Naive thymus-derived CD4-positive, alpha-beta T cell (primary cell): ENCODE measurements at places on chromosomes 3 and 15.

DNA sequence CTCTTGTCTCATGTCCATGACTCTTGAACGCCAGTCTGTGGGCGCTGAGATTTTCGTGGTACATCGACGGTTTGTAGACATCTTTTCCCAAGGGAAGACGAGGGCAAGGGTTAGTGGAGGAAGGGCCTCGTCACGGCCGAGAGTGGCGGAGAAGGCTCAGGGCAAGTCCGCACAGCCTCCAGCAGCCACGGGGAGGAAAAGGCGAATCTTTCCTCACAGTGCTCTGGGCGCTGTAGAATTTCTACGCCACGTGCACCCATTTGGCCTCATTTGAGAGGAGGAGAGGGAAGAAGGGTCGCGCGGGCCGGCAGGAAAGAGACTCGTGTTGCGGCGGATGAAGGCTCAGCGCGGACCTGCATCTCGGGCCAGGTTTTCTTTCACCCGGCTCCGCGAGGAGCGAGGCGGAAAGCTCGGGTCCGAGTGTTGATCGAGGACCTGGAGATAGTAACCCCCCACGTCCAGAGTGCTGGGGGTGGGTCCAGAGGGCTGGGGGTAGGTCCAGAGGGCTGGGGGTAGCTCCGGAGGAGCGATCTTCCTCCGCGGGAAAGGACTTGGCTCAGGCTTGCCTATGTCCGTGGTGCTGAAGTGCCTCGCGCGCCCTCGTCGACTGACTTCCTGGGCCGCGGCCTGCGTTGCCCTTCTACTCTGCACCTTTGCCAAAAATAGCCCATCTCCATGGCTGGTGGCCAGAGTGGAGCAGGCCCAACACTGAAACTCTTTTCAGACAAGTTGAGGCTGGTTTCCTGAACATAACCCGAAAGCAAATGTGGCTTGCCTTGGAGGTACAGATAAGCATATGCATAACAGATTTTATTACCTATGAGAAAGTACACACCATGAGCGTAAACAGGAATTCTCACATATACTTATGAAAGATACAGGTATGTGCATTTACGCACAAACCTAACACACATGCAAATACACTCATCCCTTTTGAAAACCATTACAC, 1.1 kb downstream of the SLC35G2 start:
- DNase-seq, result peak; percentile 34

DNA sequence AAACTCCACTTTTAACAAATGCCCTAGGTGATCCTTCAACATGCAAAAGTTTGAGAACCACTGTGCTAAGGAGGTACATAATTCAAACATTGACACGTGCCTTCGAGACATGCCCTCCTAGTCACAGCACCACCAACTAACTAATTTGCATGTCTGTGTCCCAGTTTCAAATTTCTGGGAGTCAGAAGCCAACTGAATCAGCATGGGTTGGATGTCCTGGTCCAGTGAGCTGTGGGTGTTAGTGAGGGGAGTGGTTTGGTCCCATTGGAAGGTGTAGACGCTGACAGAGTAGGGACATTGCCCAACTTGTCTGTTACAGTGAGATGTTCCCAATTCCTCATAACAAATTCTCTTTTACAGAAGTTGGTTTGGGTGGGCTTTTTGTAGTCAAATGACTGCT, 67.3 kb upstream of the ADPGK start:
- no peak for DNase-seq

- no peak for DNase-seq
Observed at GRCh38 chr3:56477646-56478045, 9.4 kb upstream of the ERC2 start.

DNA sequence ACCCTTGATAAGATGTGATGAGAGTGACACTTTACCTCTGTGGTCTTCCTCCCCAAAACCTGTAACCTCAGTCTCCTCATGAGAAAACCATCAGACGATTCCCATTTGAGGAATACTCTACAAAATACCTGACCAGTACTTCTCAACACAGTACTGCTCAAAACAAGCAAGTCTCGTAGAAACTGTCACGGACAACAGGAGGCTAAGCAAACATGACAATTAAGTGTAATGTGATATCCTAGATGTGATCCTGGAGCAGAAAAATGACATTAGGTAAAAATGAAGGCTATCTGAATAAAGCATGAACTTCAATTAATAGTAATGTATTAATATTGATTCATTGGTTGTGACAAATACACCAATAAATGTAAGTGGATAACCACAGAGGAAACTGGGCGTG, 113.6 kb downstream of the CACNA2D3 start:
- no peak for DNase-seq

- no peak for DNase-seq
Observed at GRCh38 chr3:146449076-146449475, 20.3 kb downstream of the PLSCR2 start.

DNA sequence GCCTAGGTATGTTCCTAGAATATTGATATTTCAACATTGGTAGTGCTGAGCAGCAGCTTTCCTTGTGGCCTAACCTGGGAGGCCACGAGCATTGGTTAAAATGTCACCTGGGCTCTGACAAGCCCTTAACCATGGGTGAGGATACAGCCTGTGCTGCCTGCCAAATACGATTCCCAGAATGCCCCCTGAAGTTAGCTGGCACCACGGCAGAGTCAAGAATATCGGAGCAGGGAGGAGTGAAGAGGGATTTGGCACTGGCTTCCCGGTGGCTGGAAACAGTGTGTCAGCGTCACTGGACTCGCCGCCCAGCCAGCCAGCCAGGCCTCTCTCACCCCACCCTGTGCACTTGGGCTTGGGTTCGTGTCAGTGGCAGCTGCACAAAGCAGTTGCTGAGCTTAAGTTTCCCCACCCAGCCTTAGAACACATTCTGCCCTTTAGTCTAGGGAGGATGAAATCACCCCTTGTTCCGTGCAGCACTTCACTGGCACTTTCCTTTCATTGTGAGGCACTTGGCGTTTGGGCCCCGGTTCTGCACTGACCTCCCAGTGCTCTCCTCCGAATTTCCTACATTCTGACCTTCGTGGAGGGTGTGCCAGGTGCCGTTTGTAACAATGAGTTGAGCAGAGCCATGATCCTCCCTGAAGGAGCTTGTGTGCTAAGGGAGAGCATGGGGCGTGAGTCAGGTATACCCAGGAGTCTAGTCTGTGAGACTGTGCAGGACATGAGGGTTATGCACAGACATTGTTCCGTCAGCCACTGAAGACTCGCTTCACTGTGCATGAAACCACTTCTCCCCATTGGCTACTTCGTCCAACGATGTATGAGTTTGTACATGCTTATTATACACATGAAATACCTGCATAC, 152.8 kb upstream of the BHLHE40 start:
- DNase-seq, result no peak

DNA sequence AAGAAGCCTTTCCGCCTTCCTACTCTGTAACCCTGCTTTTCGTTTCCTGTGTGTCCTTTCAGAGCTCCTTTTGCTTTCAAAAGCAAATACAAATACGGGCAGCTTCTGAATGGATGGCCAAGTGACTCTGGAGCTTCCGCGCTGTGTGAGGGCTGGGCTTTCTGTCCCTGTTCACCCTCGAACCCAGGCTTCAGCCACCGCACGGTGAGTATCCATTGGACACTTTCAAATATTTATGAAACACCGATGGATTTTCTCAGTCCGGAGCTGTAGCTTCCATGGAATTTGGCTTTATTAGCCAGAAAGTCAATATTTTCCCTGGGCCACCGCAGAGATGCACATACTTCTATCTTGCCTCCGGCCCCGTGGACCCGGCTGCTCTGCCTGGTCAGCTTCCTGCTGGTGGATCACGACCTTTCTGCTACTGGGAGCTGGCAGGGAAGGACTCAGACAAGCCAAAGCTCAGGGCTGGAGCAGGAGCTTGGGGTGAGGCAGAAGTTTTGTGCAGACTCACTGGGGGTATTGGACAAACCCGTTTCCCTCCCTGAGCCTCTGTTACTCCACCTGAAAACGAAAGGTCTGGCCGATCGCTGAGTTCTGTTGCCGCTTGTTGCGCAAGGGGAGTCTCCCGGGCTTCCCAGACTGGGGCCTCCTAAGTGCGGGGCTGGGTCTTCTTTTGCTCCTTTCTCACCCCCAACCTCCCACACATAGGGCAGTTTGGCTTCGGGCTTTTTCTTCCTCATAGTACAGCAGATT, 63.6 kb downstream of the LINGO1 start:
- no peak for DNase-seq

- no peak for DNase-seq
Observed at GRCh38 chr3:116517308-116517707, 72.0 kb upstream of the LSAMP start.

DNA sequence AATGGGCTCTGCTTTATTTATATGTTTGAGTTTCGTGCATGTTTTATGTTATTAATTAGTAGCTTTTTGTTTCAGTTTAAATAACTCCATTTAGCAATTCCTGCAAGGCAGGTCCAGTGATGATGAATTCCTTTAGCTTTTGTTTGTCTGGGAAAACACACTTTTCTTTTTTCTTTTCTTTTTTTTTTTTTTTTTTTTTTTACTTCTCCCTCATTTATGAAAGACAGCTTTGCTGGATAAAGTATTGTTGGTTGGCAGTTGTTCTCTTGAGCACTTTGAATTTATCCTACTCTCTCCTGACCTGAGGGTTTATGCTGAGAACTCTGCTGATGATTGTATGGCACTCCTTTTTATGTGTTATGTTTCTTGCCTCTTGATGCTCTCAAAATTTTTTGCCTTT, 35.7 kb downstream of the TMEM39A start:
- no peak for DNase-seq

- no peak for DNase-seq
Observed at GRCh38 chr3:143349455-143349854, 229.9 kb downstream of the CHST2 start.

GRCh38 chr3:112640930-112641801, at the start of gene CCDC80:
Gene CCDC80, minus strand, starts transcription at chr3:112641143. Its CDS starts 1,238 bp downstream, at chr3:112639905.
- no peak for DNase-seq

DNA sequence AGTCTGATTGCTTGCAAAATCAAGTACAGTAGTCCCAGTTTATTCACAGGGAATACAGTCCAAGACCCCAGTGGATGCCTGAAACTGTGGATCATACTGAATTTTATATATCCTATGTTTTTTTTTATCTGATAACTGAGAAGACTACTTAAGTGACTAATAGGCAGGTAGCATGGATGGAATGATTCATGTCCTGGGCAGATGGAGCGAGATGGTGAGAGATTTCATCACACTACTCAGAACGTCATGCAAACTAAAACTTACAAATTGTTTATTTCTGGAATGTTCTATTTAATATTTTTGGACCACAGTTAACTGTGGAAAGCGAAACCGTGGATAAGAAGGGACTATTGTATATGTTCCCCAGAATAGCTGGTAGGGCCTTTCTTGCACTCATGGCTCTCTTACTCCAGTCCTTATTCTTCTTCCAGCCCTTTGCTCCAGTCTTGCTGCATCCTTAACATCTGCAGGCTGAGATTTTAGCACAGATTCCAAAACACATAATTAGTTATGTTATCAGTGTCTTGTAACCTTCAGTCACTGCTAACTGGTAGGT, 290.0 kb downstream of the ADAMTSL3 start:
- no peak for DNase-seq

DNA sequence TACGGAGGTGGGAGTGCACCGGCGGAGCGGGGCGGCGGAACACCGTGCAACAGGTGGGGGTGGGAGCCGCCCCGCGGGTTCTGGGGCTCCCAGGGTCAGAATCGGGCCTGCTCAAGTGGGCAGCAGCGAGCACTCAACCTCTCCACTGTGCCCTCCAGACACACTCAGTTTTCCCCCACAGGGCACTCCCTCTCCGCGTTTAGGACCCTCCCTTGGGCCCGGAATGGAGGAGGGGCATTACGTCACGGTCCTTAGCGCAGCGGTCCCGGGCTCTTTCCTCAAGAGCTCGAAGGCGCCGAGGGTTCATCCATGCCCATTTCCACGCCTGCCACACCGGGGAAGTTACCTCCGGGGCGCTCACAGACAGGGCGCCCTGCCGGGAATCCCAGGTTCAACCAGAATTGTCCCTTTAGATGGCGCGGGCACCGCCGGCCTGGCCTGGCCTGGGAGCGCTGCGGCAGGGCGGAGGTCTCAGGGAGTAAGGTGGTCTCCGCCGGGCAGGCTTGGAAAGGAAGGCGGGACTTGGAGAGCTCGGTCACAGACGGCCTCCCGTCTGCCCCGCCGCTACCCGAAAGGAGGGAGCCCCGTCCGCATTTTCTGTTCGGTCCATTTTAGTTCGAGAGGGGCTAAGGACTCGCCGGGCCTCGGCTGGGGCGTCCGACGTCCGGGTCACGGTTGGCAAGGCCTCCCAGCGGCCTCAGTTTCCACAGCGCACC, 5.1 kb downstream of the RNU6-1 start:
- DNase-seq, result no peak

- no peak for DNase-seq
Observed at GRCh38 chr15:26771578-26772153, 1.2 kb downstream of the GABRB3 start.

- no peak for DNase-seq
Observed at GRCh38 chr3:5195605-5196004, 8.1 kb downstream of the EDEM1 start.

DNA sequence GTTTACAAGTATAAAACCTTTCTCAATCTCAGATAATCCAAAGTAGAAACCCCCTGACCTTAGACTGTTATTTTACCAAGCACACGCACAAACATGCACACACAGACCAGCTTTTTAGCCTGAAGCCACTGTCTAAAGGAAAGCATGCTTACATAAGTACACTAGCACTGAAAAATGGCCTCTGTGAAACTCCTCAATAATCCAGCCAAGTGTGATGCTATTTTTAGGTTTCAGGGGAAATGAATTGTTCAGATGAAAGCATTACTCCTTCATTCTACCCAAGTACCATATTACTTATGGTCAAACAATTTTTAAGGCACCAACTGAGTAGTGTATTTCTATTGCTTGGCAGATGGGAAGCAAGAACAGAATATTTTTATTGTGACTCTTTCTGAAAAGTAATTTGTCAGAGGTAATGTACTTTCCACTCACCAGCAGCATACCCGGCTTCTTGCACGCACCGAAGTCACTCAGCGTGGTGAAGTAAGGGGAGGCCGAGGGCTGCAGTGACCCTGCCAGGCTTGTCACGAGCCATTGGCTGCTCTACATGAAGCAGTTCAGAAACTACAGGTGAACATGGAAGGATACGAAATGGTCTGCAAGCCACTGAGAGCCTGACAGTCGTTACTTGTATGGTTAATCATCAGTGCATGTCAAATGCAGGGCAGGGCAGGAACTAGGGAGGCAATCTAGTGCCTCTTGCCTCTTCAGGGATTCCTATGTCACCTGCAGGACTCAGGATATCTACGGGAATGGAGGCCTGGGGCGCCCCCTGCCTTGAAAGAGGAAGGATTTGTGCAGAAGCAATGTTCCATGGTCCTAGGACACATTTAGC, 106.7 kb downstream of the GABRB3 start:
- no peak for DNase-seq
